Cerebellar nuclear complex (tissue), 1 donor: ENCODE measurements at places on chromosomes 13 and 19.

DNA sequence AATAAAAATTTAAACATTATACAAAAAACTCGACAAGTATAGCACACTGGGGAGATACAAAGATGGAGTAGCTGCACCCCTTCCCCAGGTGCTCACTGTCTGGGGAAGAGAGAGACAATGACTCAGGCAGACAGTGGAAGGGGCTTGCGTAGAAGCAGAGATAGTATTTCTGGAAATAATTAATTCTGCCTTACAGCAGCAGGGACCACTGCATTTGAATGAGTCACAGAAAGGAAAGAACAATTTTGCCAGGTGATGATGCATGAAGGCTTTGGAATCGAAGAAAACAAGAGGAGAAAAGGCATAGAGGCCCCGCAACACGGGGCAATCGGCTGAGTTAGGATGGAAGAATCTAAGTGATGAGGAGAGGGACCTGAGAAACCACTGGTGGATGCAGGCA is 447.4 kb downstream of the EFNB2 start:
- no peak for DNase-seq

DNA sequence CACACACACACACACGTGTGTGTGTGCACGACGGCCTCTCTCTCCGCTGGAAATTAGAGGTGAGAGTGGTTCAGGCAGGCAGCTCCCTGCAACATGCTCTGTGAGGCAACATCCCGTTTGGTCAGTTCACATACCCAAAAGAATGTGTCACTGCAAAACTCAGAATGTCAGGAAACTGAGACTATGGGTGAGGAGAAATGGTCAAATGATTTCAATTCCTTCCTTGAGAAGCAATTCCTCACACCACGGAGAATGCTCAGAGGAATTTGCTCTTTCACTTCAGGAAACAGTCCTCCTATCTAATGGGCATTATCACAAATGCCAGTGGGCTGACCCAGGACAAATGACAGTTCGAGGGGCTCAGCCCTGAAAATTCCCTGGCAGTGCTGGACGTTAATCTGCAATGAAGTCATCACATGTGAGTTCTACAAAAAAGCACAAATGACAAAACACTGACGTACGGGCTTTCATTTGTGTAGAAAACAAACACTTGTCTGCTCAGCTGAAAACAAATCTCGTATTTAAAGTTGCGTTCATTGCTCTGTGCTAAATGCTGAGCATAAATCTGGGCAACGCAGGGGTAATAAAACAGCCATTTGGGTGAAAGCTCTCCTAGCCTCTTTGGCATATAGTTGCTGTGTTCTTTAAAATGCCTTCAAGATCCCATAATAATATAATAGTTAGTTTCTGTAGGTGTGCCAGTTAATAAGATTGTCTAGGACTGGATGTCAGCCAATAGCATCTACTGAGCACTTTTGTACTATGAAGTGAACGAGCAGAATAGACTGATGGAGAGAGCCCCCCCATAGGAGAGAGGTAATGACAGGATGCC is 18.6 kb upstream of the LATS2 start:
- DNase-seq: no peak

DNA sequence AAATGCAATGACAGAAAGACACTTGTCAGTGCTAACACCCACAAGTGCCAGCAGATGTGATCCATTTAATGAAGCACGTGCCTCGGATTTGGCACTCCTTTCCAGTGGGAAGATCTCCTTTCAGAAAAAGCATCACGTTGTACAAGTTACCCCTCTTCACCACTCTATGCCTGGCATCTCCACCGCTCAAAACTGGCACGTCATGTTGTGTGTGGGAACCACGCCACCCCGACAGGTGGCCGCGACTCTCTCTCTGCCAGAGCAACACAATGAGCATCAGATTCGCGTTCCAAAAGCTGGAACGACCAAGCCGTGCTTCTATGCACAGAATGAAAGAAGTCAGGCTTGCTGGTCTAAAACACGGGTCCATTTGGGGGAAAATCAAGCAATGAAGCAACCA is 24.3 kb downstream of the TMTC4 start:
- peak; percentile 91 for DNase-seq

DNA sequence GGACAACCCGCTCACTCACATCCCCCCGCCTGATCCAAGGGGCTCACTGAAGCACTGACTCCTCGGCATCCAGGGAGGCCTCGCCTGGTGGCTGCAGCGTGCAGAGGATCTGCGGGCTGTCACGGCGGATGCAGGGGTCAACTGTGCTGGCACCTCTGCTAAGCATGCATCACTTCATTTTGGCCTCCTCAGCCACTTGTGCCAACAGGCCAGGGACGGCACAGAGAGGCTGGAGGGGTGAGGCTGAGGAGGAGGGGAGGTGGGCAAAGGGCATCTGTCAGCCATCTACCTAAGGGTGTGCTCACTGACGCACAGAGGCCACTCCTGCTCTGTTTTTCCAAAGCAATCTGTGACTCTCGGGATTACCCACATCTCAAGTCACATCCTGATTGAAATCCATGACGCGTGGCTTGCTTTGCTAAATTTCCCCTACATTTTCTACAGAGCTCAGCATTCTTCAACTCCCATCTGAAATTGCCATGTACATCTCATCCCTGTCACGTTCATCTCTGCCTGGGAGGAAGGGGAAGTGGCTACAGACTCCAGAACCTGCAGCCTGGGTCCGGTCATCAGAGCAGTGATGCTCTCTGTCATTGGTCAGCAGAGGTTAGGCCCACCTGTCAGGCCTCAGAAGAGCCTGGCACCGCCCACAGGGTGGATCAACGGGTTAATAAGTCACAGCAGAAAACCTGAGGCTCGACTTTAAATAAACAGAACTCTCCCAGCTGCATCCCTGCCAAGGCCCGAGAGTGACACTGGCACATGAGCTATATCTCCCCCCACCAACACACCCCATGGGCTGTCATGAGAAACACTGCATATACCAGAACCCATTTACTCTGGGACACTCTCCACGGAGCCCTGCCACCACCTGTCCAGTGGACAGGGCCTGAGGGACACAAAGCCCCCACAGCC is 17.6 kb downstream of the ELL start:
- peak; percentile 31 for DNase-seq

DNA sequence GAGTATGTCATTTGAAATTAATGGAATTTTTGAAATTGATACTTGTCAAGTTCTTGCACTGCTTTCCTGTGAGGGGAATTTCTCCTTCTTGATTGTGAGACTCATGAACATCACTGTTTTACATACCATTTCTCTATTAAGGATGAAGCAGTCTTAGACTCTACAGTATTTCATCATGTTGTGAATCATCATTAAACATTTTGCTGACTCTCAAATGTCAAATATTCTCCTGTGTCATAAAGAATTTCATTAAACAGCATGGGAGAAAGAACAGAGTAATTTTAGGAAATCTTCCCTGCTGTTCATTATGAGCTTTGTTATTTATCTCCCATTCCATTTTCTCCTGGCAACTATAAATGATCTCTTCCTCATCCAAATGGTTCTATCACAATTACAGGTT is 729.0 kb downstream of the PCDH9 start:
- DNase-seq: no peak

DNA sequence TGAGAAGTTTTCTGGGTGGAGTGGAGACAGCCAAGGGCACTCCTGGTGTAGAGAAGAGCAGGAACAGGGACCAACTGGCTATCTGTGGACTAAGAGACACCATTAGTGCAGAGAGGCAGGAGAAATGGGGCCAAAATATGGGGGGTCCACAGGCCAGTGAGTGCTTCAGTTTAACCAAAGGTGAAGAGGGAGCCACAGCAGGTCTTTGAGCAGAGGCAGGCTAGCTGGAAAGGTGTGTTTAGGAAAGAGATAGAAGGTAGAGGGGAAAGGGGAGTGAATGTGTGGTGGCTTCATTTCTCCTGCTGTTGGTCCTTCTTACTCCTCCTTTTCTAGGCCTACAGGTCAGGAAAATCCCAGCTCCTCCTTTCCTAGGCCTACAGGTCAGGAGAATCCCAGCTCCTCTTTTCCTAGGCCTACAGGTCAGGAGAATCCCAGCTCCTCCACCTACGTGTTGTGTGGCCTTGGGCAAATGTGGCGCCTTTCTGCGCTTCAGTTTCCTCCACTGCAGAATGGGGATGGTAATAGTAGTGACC is 1.5 kb downstream of the TMEM238 start:
- no peak for DNase-seq

GRCh38 chr19:31316201-31316951 is 32.9 kb downstream of the TSHZ3 start:
- no peak for DNase-seq

DNA sequence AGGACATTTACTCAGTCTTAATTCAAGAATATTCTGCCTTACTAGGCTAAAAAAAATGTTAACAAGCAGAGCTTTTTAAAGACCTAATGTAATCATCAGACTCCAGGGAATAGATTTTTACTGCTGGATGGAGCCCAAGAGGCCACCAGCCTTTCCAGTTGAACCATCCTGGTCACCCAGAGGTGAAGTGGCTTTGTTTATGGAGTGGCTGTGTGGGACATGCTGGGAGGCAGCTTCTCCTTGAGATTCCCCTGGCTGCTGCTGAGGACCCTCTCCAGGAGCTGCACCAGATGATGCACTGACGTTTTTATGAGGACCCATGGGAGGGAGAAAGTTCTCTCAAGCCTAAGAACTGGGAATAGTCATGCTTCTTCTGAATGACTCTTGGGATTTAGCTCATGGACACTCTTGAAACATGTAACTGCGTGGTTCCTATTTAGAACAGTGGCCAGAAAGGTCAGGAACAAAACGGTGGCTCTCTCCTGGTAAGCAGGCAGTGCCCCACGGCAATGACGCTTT is 205.9 kb upstream of the MIR17HG start:
- DNase-seq: no peak

GRCh38 chr19:6210091-6210490 is 69.7 kb downstream of the MLLT1 start:
- no peak for DNase-seq

- no peak for DNase-seq
Observed at GRCh38 chr13:80705371-80706163, 364.6 kb upstream of the SPRY2 start.

DNA sequence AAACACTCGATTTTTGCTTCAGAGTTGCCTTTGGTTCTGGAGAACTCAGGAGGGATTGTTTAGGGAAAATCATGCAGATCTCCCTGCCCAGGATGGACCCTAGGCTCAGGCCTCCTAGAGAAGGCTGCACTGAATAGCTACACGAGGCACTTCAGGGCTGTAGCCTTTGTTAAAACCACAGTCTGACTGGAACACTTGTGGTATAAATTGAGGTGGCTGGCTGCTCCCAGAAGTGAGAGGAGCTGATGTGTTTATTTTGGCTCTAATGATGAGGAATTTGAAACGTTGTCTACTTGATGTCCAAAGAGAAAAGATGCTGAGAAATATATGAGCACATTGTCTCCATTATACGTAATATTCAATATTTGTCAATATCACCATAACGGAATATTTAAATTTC is 762.1 kb upstream of the ARGLU1 start:
- DNase-seq: no peak

- no peak for DNase-seq
Observed at GRCh38 chr19:46601318-46602224, at the start of gene CALM3. TSS of gene CALM3 (plus strand) at chr19:46601330. CDS start at chr19:46601435, 105 bp downstream.

- DNase-seq: no peak
Observed at GRCh38 chr19:14731200-14731599, 41.4 kb downstream of the ZNF333 start.

DNA sequence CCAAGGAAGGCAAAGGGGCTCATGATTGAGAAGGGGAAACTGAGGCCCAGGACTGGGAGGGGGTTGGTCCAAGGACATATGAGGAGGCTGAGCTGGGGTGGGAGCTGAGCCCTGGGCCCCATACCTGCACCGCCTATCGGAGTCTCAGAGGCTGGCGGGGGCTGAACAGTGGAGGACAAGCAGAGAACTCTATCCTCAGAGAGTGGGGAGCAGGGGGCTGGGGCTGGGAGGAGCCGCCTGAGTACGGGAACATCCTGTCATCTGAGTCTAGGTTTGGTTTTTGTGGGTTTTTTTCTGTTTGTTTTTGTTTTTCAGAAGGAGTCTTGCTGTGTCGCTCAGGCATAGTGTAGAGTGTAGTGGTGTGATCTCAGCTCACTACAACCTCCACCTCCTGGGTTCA is 6.2 kb downstream of the ARRDC2 start:
- no peak for DNase-seq

GRCh38 chr13:80923907-80924306 is 583.0 kb upstream of the SPRY2 start:
- DNase-seq: no peak

GRCh38 chr19:8332976-8333766 is 9.9 kb downstream of the KANK3 start:
- DNase-seq: no peak
